SW480 (cell line): ENCODE measurements at places on chromosomes 4 and X.

DNA sequence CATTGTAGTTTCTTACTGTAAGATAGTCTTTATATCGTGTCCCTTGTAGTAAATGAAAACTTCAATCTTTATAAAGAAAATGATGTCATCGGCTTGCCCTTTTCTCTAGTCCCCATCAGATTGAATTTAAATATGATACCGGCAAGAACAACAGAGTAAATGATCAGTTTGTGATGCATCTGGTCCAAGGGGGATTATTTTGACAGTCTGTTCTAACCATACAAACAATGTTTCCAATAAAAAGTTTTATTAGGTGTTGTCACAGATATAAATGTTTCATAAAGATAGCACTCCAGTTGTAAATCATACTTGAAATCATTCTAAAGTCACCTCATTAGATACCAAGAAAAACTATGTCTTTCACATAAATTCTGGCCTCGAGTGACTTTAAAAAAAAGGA is 72.3 kb downstream of the SLC9A6 start:
- DNase-seq: no peak

GRCh38 chr4:130659320-130659719 is 1563.4 kb downstream of the C4orf33 start:
- DNase-seq: no peak

DNA sequence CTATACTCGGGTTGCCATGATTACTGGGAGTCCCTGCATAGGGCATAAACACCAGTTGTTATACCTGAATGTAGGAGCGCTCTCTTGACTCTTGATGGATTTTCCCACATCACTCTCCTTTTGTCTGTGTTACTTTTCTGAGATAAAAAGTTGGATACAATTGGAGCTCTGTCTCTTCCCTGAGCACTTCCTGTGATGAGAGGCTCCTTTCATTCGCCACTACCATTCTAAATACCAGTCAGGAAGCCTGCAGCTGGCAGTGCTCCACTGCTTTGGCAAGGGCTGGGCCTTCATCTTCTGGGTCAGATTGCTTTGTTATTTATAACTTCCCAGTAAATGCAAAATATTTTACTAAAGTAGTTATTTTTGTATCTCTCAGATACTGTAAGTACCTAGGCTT is 13.9 kb downstream of the TCEANC start:
- no peak for DNase-seq

GRCh38 chr4:91577864-91578263 is 725.9 kb upstream of the GRID2 start:
- no peak for DNase-seq

DNA sequence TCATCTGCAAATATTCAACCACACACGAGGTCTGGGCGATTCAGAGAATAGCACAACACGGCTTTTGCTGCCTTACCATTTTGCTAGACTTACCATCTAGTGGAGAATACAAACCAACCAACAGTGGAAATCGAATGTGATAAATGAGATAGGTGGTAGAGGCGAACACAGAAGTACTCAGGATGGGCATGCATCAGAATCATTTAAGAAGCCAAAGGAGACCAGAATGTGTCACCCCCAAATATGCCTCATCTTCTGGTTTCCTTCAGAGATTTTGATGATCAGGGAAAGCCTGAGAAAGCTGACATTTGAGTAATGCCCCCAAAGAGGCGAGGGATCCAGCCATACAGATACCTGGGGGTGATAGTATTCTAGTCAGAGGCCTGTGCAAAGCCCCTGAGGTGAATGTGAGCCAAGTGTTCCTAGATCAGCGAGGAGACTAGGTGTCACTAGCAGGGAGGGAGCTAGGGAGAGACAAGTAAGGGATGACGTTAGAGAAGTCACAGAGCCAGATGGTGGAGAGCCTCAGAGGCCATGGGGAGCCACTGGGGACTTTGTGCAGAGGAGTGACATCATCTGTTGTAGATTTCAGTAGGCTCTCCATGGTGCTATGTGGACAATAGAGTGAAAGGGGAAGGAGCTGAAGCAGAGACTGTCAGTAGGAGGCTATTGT is 1.7 kb downstream of the MTMR1 start:
- DNase-seq: no peak

- no peak for DNase-seq
Observed at GRCh38 chrX:295136-295535, 14.0 kb downstream of the PLCXD1 start.

GRCh38 chr4:100014616-100015015 is 64.5 kb upstream of the H2AZ1 start:
- DNase-seq: no peak

DNA sequence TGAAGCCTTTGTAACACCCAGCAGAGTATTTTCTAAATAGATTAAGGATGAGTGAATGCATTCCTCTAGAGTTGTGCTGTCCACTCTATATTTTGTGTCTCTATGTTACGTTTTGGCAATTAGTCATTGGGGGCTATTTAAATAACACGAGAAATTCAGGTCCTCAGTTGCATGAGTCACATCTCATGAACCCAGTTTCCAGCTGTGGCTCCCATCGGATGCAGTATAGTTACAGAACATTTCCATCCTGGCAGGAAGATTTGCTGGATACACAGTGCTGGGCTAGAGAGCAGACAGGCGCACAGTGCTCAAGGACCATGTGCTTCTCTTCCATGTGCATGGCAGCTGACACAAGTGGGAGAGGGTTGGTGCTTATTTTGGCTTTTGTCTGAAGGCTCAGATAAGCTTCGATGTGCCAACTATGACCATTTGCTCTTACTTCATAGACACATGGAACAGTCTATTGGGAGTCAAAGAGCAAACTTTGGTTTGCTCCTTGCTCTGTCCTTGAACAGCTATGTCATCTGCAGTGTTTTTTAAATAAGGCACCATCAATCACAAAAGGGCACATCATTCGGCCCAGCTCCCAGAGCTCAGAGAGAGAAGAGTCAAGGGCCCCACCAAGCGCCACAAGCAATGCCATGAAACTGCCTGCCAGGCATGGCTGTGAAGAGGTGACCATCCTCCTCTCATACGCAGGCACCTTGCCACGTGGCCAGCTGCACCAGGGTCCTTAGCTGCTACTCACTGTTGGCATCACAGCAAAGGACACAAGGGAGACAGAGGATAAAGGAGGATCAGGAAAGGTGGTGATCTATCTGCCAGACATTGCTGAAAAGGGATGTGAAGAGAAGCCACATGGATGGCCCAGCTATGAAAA is 8.1 kb upstream of the STS start:
- DNase-seq: no peak

GRCh38 chrX:17605676-17606075 is 131.6 kb upstream of the SCML1 start:
- no peak for DNase-seq

DNA sequence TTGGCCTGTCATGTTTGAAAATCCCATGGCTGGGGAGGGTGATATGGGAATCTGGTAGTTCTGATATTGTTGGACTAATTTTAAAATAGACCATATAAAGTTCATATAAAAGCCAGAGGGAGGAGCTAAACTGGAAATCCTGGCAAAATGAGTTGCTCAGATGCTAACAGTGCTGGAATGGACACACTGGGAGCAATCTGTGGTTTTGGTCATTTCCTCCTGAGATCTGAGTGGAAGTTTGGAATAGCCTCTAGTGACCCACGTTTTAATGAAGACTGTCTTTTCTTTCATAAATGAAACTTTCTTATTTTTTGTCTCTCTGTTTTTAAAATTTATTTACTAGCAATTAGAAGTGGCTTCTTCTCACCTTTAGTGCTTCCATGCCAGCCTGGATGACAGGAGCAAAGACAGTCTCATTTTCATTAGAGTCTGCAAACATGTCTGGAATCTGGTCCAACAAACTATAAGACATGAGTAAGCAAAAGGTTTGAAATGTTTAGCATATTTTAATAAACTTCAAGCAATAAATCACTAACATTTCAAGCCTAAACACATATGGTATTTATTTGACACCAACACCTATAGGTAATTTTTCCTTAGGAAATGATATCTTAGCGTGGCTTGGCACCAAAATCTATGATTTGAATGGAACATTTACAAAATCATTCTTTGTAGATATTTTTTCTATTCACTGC is 66.6 kb downstream of the METTL14 start:
- DNase-seq: no peak

- DNase-seq: no peak
Observed at GRCh38 chr4:40536032-40536431, 93.6 kb downstream of the RBM47 start.

- no peak for DNase-seq
Observed at GRCh38 chr4:85459736-85460135, 15.2 kb upstream of the ARHGAP24 start.

DNA sequence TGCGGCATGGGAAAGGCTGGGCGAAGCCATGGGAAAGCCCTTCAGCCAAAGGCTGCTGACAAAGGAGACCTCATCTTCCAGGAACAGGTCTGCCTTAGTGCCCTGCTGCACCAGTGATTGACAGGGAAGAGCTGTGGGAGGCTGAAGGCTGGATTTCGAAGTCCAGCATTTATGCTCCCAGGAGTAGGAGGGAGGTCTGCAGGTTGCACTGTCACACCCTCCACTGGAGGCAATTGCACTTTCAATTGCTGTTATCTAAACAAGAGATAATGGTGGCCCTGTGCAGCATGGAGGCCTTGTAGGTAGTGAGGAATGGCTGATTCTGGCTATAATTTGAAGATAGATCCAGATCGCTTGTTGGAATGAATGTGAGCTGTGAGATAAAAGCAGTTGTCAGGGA is 43.7 kb downstream of the FAM114A1 start:
- no peak for DNase-seq

DNA sequence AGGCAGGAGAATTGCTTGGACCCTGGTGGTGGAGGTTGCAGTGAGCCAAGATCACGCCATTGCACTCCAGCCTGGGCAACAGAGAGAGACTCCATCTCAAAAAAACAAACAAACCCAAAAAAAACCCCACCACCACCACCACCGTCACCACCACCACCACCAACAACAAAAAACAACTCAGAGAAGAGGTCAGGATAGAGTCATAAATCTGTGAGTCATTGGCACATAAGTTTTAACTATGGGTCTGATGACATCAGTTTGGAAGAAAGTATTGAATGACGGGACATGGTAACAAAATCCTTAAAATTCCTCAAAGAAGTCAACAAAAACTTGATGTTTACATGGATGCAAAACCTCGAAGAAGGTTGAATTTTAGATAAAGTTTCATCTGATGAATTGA is 288.0 kb upstream of the SFRP2 start:
- DNase-seq: no peak

DNA sequence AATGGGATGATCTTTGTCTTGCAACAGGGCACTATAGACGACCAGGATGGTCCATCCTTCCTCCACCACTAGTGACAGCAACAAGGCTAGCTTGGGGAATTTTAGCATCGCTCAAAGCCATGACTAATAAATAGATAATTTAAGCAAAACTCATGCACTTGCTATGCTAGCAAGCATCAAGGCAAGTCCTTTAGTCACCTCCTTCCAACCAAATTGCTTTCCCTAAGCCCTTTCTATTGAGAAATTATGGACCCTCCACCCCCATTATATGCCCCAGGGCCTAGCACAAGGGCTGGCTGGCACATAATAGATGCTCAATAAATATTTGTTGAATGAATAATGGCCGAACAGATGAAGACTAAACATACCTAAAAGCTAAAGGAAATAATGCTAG is 28.6 kb downstream of the SLC16A2 start:
- DNase-seq: no peak

GRCh38 chr4:16048619-16049419 is 35.0 kb downstream of the PROM1 start:
- no peak for DNase-seq

DNA sequence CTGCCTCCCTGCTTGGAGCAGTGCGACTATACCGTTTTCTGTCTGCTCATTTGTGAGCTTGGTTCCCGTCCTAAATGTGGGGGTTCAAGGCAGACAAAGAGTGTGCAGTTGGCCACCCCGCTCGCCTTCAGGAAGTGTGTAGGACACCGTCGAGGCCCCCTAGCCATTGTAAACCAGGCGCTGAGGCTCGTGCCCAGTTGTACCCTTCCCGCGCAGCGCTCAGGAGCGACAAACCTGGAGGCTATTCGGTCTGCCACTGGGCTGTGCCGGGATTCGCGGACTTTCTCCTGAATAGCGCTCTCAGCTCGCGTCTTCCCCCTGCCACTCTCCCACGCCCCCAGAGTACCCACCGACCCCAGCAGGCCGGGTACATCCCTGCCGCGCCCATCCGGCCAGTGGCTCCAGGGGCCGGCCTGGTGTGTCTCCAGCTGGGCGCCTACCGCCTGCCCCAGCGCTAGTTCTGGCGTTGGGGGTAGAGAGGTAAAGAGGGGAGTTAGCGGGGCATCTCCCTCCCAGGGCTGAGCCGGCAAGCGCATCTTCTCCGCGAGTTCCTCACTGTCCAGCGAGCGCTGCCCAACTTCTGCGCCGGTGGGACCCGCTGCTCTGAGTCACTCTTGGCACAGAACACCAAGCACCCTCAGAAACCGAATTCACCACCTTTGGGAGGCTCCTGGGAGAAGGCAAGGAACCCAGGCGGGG is 880 bp upstream of the LONRF3 start:
- DNase-seq: peak; percentile 9

- DNase-seq: no peak
Observed at GRCh38 chr4:141657550-141658250, 21.3 kb downstream of the IL15 start.

GRCh38 chr4:173334891-173335752 is 964 bp upstream of the HMGB2 start:
- DNase-seq: peak; percentile 79

- DNase-seq: no peak
Observed at GRCh38 chr4:11701966-11702725, 273.5 kb upstream of the HS3ST1 start.

GRCh38 chrX:69429339-69430015 is 74.6 kb upstream of the NALF2 start:
- DNase-seq: no peak

DNA sequence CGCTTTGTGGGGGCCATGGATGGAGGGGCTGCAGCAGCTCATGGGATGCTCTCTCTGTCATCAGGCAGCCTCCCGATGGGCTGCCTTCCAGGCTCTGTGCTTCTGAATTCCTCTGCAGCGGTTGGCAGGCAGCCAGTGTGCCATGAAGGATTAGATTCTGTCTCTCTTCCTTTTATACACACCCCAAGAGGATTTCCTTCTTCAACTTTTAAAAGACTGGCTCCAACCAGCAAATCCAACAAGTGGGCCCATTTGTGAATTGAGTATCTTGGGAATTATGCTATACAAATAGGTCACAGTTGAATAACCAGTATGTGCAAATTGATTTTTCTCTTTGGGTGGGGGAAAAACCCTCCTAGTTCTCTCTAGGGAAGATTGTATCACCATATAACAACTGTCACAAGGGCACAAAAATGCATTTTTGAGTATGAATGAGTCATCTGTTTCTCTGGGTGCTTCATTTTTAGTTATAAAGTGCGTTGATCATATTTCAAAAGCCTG is 96.8 kb upstream of the FAT1 start:
- no peak for DNase-seq

DNA sequence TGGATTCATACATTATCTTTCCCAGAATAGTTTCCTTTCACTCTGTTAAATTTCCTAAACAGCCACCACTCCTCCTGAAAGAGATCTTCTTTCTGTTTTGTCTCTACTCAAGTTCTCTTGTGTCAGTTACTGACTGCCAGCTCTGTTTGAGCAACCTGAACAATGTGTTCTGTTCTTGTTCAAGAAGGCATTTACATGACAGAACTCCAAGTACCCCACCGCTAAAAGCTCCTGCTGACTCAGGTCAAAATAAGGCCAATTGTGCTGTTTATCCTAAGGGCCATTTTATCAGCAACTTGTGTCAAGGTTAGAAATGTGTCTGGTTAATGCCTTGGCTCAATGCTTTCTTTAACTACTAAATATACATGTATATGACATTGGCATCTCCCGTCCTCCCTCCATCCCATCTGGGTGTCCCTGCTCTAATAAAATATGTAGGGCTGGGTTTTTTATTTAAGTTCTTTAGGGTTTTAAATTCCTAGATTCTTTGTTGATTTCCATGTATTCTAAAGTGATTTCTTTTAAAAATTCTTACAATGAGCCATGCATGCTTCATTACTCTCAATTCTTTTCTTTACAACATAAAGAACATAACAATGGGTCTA is 144.3 kb upstream of the PAQR3 start:
- DNase-seq: no peak
